ENCODE measurements at places on chromosomes 1 and 21.

DNA sequence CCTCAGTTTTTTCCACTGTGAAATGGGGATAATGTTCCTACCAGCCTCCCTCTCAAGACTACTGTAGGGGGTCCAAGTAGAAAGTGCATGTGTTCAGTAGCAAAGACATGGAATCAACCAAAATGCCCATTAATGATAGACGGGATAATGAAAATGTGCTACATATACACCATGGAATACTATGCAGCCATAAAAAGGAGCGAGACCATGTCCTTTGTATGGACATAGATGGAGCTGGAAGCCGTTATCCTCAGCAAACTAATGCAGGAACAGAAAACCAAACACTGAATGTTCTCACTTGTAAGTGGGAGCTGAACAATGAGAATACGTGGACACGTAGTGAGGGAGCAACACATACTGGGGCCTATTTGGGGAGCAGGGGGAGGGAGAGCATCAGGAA lies 6.1 kb upstream of the ZNF362 start:
- DNase-seq: no peak

DNA sequence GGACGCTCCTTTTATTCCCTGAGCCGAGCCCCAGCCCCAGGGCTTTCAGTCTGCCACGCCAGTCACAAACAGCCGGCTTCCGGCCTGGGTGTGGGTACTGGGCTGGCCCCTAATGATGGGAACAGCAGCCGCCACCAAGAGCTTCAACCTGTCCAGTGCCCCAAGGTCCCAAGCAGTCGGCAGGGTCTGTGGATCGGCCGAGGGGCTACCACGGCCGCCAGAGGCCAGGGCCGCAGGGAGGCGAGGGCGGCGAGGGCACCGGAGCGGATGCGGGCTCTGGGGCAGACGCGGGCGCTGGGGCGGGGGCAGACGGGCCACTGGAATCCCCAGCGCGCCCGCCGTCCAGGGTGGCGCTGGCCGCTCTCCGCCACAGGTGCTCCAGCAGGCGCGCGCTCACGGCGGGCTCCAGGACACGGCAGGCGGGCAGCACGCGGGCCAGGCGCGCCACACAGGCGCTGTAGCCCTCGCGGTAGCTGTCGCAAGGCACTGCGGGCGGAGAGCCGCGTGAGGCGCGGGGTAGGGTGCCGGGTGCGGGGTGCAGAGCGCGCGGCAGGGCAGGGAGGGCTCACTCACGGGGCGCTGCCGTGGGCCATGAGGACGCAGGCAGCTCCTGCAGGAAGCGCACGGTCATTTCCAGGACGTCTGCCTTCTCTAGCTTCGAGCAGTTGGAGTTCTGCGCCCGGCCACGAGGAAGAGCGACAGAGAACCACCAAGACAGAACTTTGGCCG lies 887 bp downstream of the HES2 start:
- DNase-seq: no peak

DNA sequence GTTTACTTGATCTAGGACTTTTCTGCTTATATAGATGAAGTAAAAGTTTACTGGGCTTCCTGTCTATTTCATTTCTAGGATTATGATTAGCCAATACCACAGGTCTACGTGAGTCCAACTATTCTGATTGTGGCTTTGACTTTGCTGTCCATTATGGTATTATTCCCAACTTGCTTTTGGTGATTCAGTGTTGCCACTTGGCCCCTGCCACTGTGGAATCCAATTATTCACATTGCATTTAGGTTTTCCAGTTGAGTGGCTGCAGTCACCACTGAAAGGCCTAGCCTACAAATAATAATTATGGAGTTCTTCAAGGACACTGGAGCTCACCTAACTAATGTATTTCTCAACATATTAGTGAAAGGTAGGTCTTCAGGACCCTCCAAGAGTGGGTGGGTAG lies 574.3 kb upstream of the USP24 start:
- DNase-seq: no peak

DNA sequence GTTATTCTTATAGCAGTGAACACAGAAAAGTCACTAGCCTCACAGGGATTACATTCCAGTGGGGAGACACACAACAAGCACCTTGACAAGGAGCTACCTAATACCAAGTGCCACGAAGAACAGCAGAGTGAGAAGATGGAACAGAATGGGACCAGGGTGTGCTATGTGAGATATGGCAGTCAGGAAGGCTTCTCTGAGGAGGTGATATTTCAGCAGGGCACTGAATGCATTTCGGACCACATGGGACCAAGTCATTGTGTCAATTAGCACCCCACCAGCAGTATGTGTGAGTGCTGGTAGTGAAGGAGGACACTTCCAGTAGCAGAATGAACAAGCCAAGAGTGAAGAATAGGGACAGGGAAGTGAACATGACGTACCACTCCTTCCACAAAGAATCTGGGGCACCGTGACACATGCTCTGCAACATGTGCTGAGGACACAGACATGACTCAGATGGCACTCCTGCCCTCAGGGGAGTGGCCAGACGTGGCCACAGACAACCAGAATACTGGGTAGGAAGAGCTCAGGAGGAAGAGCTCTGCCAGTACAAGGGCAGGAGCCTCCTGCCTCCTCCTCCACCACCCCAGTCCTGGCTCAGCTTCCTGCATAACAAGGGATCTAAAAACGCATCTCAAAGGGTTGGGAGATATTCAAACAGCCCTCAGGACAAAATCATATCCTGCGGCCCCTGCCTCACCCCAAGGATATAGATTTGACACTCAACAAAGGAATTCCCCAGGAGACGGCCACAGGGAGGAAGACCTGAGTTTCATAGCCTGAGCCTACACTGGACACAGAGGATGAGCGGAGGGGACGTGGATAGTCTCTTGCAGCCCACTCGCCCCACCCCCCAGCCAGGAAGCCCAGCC lies 102.5 kb downstream of the TRABD2B start:
- no peak for DNase-seq

- no peak for DNase-seq
Observed at GRCh38 chr1:93353286-93353685, 7.6 kb downstream of the DR1 start.

- DNase-seq: no peak
Observed at GRCh38 chr1:8520483-8520966, 202.6 kb downstream of the SLC45A1 start.

DNA sequence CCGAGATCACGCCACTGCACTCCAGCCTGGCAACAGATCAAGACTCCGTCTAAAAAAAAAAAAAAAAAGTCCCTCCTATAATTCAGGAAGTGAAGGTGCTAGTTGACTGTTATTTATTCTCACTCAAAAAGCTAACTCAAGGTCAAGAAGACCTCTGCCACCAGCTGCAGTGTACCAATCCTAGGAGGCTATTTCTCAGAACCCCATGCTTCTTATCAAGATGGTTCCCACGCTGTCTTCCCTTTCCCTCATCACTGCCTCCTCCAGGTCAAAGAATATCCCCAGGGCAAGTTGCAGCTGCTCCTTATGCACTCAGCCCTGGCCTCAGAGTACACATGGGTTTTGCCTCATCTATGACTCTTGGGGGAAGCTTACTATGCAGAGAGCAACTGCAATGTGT lies 53.6 kb downstream of the RERE start:
- no peak for DNase-seq

DNA sequence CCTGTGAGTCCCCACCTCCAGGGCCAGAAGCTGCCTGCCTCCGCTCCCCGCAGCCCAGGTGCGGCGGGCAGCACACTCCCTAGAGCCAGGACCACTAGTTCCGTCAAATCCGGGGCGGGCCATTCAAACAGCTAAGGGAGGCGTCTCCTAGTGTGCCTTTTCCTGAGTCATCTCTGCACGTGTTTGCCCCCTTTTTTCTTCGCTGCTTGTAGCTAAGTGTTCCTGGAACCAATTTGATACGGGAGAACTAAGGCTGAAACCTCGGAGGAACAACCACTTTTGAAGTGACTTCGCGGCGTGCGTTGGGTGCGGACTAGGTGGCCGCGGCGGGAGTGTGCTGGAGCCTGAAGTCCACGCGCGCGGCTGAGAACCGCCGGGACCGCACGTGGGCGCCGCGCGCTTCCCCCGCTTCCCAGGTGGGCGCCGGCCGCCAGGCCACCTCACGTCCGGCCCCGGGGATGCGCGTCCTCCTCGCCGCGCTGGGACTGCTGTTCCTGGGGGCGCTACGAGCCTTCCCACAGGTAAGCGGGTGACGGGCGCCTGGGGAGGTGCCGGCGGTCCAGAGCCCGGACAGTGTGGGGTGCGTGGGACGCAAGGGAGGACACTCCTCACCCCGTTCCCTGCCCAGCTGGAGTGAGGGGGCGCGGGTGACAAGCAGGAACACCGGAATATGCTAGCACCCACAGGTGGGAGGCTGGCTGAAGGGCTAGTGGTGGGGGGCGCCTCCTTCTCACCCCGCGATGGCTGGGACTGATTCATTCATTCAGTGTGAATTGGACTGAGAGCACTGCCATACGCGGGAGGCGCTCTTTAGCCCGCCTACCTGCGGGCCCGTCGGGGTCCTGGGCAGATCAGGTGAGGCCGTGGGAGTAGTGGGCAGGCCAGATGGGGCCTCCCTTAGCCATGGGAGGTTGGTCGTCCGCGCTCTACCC lies at the start of gene TNFRSF8:
TSS of gene TNFRSF8 (plus strand) at position 163 of the 932 bp plus-strand sequence. CDS start at position 459, 296 bp downstream.
- DNase-seq: no peak

DNA sequence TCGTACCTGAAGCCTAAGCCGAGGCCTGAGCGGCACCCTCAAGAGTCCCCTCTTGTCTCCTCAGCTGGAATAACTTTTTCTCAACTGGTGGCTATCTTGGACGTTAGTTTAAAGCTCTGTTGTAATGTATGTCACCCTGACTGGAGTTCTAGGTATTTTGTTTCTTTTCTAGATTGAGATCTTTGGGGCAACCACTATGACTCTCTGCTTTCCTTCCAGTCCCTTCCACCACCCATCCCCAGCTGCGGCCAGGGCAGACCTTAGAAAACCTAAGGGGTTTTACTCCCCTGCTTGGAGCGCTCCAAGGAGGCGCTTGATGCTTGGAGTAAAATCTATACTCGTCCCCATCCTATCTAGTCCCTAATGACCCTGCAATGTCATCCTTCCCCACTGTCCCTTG lies 74.6 kb upstream of the MRPS6 start:
- DNase-seq: no peak
